NCI-H1417 treated with DMSO at 0.1 percent for 48 hours (cell line): ENCODE measurements at places on chromosomes 12 and 14.

DNA sequence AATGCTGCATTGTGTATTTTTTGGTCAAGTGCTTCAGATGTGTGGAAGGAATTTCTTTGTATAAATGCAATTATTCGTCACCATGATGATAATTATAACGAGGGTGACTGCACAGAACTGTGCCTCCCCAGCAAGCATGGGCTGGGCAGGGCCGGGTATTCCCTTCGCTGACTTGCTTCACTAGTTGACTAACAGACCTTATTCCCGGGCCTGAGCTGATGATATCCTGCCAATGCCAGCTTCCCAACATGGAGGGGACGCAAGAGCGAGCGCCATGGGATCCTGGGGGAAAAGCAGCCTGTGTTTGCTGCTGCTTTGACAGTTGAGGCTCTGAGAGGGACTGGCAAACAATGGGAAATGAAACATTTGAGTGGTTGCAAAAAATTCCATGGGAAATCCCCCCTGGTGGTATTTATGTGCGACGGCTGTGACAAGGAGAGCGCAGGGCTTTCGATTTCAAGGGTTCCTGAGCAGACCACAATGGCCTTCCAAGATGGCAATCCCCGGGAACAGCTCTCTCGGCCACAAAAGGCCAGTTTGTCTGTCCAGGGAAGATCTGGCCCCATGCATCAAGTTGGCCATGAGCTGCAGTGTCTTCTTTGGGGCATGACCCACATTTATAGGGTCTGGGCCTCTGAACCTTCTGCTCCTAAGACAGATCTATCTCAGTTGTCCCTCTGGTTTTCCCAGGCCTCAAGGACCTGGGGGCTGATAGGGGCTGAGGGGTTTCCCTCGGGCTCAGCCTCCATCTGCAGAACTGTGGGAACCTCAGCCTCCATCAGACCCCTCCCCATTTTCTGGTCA is 21.9 kb upstream of the MAP1LC3B2 start:
- no peak for DNase-seq

DNA sequence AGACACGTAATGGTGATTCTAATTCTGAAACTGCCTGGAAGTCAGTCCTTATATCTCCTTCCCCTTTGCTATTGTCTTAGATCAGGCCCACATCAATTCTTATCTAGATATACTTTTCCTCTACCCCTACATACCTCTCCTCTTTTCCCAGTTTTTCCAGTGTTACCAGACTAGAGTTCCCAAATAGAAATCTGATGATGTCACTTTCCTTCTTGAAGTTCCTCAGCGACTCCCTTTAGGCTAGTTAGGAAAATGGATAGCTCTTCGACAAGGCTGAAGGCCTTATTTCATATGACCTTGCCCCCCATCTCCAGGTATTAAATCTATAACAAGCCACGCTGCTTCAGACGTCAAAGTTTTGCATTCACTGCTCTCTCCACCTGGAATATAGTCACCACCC is 201.1 kb upstream of the ATP2B1 start:
- no peak for DNase-seq

DNA sequence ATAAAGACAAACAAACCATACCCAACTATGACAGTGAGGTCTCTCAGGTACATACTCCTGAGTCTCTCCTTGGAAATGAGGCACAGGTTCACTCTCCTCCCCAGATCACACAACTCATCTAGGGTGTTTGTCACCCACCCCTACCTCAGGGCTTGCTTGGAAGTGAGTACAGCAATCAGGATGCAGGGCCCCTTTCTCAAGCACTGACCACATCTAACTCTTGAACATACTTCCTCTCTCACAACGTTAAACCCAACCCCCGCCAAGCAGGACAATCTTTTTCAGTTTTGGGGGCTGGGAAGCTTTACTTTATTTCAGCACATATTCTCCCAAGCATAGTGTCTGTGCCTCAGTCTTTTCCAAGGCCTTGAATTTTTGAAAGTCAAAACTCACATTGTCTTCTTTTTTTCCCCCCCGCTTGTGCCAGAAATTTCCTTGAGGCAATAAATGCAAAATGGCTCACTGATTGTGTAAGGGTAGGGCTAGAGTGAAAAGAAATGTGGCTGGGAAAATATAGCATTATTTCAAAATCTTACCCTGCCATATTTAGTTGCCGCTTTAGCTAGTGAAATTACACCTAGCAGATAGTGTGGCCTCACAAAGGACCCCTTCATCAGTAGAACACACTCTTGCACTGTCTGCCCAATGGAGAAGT is 2.4 kb upstream of the GPR65 start:
- DNase-seq: no peak

DNA sequence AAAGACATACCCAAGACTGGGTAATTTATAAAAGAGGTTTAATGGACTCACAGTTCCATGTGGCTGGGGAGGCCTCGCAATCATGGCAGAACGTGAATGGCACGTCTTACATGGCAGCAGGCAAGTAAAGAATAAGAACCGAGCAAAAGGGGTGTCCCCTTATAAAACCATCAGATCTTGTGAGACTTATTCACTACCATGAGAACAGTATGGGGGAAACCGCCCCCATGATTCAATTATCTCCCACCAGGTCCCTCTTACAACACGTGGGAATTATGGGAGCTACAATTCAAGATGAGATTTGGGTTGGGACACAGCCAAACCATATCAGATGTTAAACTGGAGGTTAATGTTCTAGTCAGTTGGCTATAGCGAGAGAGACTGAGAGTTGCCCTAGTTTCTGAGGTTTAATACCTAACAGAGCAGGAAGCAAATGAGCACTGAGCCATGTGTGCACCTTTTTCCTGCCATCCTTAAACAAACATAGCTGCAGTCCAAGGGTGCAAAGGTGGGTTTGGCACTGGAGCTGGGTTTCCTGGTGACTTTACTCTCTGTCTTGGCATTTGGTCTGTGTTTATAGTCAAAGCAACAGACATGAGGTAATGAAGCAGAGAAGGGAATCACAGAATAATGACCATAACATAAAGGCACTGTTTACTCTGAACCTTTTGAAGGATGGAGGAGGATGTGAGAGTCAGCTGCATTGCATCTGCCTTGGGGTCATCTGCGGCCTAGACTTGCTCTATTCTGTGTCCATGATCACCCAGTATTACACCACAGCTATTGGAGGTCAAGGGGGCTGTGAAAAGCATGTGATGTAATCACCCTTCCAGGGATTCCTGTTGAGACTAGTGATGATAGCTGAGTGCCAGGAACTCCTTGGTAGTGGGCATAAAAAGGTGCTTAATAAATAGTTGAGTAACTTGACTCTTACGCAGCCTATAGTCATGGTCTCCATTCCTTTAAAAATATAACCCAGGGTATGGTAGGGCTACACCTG is 83.6 kb upstream of the USP44 start:
- no peak for DNase-seq

DNA sequence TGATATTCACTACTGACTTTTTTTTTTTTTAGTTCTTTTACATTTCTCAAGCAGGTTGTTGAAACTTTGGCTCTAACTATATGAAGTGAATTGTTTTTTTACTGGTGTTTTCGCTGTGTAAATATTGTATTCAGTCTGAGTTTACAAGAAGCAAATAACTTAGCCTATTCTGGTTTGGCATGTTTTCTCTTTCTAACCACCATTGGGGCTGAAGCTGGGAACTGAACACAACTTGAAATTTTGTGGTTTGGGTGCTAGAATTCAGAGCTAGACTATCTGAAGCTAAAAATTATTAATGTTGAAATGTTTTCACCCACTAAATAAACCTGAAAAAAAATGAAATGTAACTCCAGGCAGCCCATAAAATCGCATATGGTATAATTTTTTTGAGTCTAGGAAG is 37.2 kb downstream of the RAD51B start:
- DNase-seq: no peak

GRCh38 chr12:128789356-128789929 is 34.3 kb downstream of the SLC15A4 start:
- no peak for DNase-seq

DNA sequence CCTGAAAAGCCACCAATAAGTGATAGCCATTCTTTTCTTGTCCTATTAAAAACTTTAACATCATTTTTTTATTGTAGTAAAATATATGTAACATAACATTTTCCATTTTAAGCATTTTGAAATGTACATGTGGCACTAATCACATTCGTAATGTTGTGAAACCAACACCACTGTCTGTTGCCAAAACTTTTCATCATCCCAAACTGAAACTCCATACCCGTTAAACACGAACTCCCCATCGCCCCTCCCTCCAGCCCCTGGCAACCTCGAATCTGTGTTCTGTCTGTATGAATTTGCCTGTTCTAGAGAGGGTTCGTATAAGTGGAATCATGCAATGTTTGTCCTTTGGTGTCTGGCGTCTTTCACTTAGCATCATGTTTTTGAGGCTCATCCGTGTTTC is 75.9 kb downstream of the CCDC92 start:
- no peak for DNase-seq
